ENCODE measurements at places on chromosomes 7 and 10. TPM values are rescaled to one million over a fixed set of nuclear protein-coding genes. Genes with fewer than 3 reads are reported as not detected.

DNA sequence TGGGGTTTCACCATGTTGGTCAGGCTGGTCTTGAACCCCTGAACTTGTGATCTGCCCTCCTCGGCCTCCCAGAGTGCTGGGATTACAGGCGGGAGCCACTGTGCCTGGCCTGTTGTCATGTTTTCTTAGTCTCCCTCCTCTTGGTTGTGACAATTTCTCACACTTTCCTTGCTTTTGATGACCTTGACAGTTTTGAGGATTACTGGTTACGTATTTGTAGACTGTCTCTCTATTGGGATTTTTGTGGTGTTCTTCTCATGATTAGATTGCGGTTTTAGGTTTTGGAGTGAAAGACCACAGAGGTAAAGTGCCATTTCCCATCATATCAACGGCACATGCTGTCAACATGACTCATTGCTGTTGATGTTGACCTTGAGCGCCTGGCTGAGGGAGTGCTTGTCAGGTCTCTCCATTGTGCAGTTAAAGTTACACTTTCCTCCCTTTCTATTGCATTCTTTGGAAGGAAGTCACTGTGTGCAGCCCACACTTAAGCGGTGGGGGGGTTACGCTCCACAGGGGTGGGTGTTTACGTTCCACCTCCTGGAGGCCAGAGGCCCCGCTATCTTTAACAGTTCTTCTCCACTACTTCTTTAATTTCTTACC, 10.8 kb downstream of the NEURL1 start:
- DNase-seq, result no peak
- H3K36me3 ChIP-seq, result no peaks in the 10 kb centered on the region
- no peak overlapping the region for H3K4me3 ChIP-seq
- peaks cover 3% of the 10 kb centered on the region for H3K27me3 ChIP-seq
- no peak overlapping the region for H3K27ac ChIP-seq

GRCh38 chr10:71448146-71448545, 51.4 kb downstream of the CDH23 start:
- H3K4me3 ChIP-seq, result no peak overlapping the region
- no peak overlapping the region for H3K27ac ChIP-seq
- peaks cover 4% of the 10 kb centered on the region for H3K4me1 ChIP-seq
- no peak for DNase-seq

DNA sequence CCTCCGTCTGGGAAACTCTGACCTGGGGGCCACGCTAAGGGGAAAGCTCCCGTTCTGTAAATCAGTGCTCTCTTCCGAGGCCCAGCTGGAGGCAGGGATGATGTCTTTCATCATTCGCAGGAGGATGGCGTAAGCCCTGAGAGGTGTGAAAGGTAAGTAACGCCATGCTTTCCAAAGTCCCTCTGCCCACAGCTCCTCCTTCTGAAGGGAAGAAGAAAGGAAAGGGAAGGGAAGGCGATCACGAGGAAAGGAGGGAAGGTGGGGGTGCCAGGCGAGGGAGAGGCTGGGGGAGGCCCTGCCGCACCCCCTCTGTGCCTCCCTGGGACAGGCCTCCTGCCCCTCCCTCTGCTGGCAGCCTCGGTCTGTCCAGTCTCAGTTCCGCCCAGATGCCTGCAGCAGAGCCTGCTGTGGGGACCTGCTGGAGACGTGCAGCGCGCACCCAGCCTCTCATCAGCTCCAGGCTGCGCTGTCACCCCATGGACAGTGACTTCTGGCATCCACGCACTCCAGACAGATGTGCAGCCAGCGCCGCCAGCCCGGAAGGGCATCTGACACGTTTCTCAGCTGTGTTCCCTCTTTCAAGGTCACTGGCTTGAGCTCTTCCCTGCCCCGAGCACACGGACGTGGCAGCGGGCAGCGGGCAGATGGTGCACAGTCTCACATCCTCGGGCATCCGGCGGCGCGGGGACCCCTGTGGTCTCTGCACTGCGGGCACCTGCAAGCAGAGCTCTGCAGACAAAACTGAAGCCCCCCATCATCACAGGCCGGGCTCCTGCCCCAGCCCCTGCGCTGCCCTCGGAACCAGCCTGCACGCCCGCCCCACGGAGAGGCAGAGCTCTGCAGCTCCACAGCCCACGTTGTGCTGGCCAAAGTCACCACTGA, 60.6 kb downstream of the INSIG1 start:
- DNase-seq, result no peak
- no peak overlapping the region for H3K27ac ChIP-seq
- no peak overlapping the region for H3K4me3 ChIP-seq
- H3K27me3 ChIP-seq, result peaks cover 37% of the 10 kb centered on the region
- H3K4me1 ChIP-seq, result no peaks in the 10 kb centered on the region

- no peaks in the 10 kb centered on the region for H3K36me3 ChIP-seq
- H3K27ac ChIP-seq, result no peak overlapping the region
- peaks cover 13% of the 10 kb centered on the region for H3K4me1 ChIP-seq
- H3K27me3 ChIP-seq, result no peaks in the 10 kb centered on the region
- no peak overlapping the region for H3K4me3 ChIP-seq
Observed at GRCh38 chr10:96261930-96262329, 9.4 kb downstream of the BLNK start.

DNA sequence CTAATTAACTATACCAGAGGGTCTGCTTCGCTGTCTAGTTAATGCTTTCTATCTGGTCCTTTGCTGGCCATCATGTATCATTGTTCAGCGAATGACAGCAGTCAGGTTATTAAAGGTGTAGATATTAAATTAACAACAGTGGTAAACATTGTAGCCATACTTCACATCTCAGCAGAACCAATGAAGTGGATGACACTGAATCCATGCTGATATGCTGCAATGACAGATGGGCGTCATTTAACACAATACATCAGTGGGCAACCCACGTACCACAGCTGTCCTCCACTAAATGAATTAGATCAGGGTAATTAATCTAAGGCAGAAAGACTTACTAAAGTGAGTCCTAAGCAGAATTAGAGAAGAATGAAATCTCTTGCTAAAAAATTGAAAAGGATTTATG, 767.2 kb downstream of the NXPH1 start:
- no peaks in the 10 kb centered on the region for H3K36me3 ChIP-seq
- no peak for DNase-seq
- H3K27ac ChIP-seq, result no peak overlapping the region
- H3K4me3 ChIP-seq, result no peak overlapping the region

DNA sequence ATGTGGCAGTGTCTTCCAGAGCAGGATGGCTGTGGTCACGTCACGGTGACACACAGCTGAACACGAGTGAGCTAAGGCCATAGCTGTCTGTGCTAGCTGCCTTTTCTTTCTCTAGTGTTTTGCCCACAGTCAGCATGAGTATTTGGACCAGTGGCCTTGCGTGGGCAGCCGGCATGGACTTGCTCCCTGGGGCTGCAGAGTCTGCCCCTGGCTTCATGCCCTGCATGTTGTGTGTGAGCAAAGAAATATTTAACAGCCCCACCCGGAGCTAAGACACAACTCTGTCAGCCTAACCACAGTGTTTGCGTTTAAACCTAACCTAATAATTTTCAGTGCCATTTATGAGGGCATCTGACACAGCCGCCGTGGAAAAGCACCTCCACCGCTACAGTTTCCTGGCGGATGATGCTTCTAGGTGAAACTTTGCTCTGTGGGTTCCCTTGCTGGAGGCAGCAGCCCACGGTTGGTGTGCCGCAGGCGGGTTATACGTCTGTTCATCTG, 14.6 kb downstream of the CHST12 start:
- H3K27ac ChIP-seq, result no peak overlapping the region
- H3K36me3 ChIP-seq, result no peaks in the 10 kb centered on the region
- DNase-seq, result no peak
- no peak overlapping the region for H3K4me3 ChIP-seq

The SUFU gene
- total RNA-seq, result 14.2 TPM

The NCF1 gene
- 0.18 TPM for total RNA-seq

The H2BK1 gene
- total RNA-seq, result not detected

Data from cardiac muscle cell (in vitro differentiated cells and primary cell).